T-helper 1 cell treated with Interleukin-12 subunit alpha and Interleukin-12 subunit beta and Interleukin-4 antibody, amounts not matched to agents 30 ng/mL and 1 ng/mL, for 36 hours (primary cell): ENCODE measurements at places on chromosomes 5 and 9. TPM values are rescaled to one million over a fixed set of nuclear protein-coding genes. Genes with fewer than 3 reads are reported as not detected.

The SOHLH1 gene
- not detected in 2 replicates for total RNA-seq

The ELL2 gene
- 84.3 and 87.9 TPM in 2 replicates for total RNA-seq

The CCDC187 gene
- not detected in 2 replicates for total RNA-seq

The LRSAM1 gene
- total RNA-seq = 18.5 and 19.2 TPM in 2 replicates

The LCN9 gene
- total RNA-seq = not detected in 2 replicates

The UGCG gene
- total RNA-seq = 18.3 and 21.0 TPM in 2 replicates

The UGT3A2 gene
- 0.15 and 0.25 TPM in 2 replicates for total RNA-seq

The AGTPBP1 gene
- 27.6 and 29.2 TPM in 2 replicates for total RNA-seq
